ENCODE measurements at places on chromosomes 1 and 21.

DNA sequence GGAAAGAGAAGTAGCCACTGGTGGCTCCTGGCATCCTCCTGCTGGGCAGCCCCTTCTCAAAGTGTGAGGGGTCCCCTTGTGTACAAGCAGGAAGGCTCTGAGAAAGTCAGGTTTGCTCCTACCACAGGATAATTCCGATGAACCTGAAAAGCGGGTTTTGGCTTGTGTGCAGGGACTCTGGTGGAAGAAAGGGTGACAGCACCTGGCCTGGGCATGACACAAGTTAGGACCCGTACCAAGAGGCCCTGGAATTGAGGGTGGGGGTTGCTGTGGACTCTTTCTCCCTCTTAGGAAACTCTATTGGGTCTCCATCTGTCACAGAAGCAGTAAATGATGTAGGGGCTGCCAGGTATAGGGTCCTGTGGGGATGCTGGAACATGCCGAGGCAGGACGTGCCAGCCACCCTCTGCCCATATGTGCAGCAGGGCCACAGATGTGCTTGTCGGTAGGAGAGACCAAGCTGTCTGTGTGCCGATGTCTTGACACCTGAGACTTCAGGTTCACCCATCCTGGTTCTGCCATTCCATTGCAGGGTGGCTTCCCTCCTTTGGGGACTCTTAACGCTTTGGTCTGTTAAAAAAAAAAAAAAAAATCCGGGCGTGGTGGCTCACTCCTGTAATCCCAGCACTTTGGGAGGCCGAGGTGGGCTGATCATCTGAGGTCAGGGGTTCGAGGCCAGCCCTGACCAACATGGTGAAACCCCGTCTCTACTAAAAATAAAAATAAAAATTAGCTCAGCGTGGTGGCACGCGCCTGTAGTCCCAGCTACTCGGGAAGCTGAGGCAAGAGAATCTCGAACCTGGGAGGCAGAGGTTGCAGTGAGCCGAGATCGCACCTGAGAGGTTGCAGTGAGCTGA is 9.8 kb downstream of the C1orf35 start:
- no peak for DNase-seq

- no peak for DNase-seq
Measured at GRCh38 chr1:222023025-222023424, 281.1 kb upstream of the DUSP10 start.

DNA sequence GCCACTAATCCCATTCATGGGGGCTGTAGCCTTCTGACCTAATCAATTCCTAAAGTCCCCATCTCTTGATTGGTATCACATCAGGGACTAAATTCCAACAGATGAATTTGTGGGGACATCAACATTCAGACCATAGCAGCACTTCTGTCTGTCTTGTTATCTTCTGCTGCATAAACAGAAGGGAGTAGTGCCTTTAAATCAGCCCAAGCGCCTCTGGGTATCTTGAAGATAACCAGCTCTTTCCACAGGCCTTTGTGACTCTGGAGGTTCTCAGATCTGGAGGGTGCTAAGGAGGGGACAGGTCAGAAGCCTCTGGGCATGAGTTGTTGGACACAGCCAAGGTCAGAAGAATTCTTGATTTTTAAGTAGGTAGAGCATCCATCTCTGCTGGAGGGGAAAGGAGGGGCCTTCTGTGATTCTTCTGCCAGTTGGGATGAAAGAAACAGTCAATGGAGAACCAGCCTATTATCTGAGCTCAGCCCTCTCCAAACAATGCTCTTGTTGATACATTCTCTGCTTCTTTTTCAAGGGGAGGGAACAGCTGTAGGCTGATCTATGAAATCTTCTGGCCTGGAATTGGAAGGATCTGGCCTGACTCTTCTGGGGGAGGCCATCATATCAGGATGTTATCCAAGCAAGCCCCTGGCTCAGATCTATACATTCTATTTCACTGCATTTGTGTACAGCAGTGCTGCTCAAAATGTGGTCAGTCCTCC is 31.3 kb upstream of the LRIG2 start:
- no peak for DNase-seq

GRCh38 chr1:18412882-18413353 is 67.8 kb upstream of the KLHDC7A start:
- DNase-seq, result no peak

GRCh38 chr21:15935530-15935929 is 205.7 kb downstream of the USP25 start:
- no peak for DNase-seq

DNA sequence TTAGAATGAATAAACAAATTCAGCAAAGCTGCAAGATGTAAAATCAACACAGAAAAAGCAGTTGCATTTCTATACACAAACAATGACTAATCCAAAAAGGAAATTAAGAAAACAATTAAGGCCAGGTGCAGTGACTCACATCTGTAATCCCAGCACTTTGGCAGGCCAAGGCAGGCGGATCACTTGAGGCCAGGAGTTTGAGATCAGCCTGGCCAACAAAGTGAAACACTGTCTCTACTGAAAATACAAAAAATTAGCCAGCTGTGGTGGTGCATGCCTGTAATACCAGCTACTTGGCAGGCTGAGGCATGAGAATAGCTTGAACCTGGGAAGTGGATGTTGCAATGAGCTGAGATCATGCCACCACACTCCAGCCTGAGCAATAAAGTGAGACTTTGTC is 22.3 kb downstream of the THEM4 start:
- no peak for DNase-seq

- no peak for DNase-seq
Measured at GRCh38 chr21:44442266-44443125, 12.8 kb upstream of the LRRC3 start.

GRCh38 chr1:159612211-159612885 is 24.7 kb downstream of the APCS start:
- DNase-seq, result no peak

- no peak for DNase-seq
Measured at GRCh38 chr1:171126504-171126903, 35.8 kb downstream of the FMO3 start.

DNA sequence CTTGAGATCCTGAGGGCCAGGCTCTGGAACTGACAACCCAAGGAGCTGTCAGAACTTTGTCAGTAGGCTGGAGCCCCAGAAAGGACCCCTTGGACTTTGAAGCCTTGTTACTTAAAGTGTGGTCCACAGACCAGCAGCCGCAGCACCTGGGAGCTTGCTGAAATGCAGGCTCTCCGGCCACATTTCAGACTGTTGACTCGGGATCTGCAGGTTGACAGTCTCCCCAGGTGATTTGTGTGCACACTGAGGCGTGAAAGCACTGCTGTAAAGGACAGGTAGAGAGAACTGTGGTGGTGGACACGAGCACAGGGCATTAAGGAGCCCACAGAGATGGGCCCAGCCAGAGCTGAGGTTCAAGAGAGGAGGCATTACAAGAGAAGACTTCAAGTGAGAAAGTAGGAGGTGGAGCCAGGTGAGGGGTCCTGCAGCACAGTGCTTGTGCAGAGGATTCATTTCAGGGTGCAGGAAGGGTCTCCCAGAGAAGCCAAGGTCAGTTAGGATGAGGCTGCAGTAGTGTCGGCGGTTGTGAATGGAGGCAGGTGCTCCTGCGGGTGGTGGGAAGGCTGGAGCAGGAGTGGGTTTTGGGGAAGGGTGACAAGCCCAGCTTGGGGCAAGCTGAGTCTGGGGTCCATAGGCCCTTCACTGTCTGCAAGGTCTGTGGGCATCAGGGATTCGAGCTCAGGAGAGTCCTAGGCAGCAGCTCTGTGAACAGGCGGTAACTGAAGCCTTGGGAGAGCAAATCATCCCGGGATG is 4.6 kb downstream of the HYI start:
- DNase-seq, result no peak

- no peak for DNase-seq
Measured at GRCh38 chr1:10249808-10250457, 39.6 kb downstream of the KIF1B start.

- no peak for DNase-seq
Measured at GRCh38 chr1:3192825-3193224, 123.8 kb downstream of the PRDM16 start.

- DNase-seq, result peak; percentile 88
Measured at GRCh38 chr1:228792601-228793000, 57.3 kb downstream of the RHOU start.

DNA sequence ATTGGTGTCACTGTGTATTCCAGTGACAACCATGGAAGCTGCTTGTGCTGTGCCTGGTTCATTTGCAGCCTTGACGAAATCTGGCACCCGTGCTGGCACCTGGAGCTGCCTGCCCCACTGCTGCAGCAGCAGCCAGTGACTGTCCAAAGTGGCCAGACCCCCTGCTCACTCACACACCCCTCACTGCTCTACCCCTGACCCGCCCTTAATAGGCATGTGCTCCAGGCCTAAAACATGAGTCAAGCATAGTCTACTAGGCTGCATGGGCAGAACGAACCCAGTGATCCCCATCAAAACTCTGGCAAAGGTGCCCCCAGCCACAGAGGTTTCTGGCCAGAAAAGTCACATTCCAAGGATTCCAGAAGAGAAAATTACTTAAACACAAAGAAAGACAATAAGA is 7.7 kb downstream of the PRAMEF1 start:
- no peak for DNase-seq

DNA sequence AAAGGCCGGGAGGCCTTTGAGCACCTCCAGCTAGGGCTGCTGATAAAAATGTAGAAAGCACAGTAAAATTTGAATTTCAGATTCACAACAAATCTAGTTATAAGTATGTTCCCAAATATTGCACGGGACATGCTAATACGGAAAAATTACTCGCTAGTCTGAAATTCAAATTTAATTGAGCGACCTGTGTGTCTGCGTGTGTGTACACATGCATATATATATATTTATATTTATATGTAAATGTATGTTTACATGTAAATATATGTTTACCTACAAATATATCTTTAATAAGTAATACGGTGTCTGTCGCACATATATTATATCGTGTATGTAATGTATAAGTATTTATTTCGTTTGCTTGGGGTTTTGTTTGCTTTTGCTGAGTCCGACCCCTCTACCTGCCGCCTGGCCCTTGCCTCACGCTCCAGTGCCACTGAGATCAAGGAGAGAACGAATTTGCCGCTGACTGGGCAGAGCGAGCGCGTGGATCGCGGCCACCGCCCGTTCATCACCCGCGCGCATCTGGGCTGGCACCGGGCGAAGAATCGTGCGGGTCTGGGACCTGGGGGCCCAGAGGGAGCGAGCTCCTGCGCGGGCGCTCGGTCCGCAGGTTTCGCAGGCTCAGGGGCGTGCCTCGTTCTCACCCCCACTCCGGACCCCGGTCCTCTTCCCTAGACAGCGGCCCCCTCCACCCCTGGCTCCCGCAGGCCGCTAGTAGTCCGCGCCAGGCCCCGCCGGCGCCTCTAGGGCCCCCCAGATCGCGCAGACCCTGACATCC is 534 bp upstream of the WRAP73 start:
- DNase-seq, result no peak

DNA sequence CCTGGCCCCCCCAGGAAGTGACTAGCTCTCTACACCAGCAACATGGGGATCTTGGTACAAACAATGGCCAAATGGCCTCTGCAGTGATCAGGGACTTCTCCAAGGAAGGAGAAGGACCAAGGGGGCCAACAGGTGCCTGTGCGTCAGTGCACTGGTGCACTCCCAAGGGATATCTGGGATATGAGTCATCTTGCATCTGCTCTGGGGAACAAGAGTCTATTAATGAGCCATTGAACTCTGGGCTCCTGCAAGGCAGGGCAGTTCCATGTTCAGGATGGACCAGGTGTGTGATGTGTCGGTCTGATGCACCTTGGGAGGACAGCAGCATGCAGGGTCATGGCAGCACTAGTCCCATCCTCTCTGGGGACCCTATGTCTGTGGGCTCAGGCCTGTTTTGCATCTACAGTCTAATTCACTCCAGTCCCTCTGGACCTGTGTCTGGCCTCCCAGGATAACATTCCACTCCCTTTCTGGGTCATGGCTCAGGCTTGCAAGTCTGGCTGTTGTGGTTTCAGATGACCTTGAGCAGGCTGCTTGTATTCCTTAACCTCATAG is 125.3 kb downstream of the TRABD2B start:
- no peak for DNase-seq

DNA sequence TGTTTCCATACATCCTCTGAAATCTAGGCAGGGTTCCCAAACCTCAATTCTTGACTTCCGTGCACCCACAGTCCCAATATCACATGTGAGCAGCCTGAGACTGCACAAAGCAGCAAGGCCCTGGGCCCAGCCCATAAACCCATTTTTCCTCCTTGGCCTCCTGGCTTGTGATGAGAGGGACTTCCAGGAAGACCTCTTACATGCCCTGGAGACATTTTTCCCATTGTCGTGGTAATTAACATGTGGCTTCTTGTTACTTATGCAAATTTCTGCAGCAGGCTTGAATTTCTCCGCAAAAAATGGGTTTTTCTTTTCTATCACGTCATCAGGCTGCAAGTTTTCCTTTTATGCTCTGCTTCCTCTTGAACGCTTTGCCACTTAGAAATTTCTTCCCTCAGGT is 3.3 kb upstream of the PIGK start:
- DNase-seq, result no peak

DNA sequence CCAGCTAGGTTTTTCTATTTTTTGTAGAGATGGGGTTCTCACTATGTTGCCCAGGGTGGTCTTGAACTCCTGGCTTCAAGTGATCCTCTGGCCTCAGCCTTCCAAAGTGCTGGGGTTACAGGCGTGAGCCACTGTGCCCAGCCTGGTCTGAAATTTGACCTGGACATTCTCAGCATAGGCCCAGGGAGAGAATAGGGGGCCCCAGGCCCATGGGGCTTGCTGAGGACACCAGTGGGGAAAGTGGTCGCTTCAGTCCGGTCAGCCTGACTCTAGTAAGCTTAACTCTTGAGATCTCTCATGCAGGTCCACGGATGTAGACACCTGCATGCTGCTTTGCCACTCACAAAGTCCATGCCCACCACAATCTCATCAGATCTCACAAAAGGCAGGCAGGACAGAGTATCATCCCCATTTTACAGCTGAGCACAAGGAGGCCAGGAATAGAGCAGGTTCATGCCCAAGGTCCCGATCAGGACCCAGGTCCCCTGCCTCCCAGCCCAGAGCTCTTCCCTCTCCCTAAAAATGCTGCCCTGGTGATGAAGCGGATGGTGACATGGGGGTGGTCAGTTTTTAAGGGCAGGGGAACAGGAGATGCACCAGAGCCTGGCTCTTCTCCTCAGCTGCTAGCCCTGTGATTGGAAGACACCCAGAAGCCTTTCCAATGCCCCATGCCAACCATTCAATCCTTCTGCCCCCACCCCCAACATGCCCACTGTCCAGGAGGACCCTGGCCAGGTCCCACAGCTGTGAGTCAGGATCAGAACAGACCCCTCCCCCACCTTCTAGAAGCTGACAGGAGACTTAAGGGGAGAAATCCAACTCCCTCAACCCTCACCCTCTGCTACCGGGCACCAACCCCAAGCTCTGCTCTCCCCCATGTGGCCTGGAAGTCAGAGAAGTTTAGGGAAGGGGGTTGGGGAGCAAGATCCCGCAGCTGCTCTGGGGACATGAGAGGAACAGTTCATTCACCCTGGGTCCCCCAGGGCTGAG is 1.8 kb downstream of the FHL3 start:
- DNase-seq, result no peak

- no peak for DNase-seq
Measured at GRCh38 chr21:43467785-43468184, 40.9 kb upstream of the SIK1 start.

- DNase-seq, result no peak
Measured at GRCh38 chr21:35430260-35430659, 381.2 kb upstream of the RUNX1 start.

Measured in NCI-H2107 (cell line).